ENCODE measurements at places on chromosomes 16 and 17.

GRCh38 chr16:14219983-14220382, 148.9 kb downstream of the MRTFB start:
- no peak for DNase-seq

- no peak for DNase-seq
Observed at GRCh38 chr17:7475764-7476422, 3.5 kb downstream of the ZBTB4 start.

DNA sequence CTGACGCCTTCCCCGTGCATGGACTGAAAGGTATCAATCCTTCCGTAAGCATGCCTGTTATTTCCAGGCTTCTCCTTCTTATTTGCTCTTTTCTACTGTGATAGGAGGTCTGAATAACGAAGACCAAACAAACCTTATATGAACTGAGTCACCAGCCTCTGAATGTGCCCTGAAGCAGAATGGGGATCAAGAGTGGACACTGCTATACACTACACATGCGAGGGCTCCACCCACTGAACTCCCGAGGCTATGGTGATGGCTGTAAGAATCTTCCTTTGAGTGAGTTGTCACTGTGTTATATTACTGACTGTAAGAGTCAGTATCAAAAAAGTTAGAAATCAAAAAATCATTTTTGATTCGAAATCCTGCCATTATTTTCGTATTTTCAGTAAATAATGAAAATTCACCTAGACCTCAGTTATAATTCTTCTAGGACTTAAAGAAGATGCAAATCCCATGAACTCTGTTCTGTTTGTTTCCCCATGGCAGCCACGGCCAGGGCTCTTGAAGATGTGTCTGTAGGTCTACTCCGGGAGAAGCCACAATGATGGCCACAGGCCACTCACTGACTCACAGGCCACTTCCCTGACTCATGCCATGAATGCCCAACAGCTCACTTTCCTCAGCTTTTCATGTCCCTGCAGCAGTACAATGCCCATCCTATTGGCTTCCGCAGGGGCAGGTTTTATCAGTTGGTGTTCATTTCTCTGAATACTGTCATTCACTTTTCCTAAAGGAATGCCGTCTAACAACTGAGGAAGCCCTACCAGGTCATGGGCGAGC, 54.7 kb downstream of the ZZEF1 start:
- no peak for DNase-seq

GRCh38 chr17:56902348-56902747, 11.5 kb downstream of the TRIM25 start:
- no peak for DNase-seq

DNA sequence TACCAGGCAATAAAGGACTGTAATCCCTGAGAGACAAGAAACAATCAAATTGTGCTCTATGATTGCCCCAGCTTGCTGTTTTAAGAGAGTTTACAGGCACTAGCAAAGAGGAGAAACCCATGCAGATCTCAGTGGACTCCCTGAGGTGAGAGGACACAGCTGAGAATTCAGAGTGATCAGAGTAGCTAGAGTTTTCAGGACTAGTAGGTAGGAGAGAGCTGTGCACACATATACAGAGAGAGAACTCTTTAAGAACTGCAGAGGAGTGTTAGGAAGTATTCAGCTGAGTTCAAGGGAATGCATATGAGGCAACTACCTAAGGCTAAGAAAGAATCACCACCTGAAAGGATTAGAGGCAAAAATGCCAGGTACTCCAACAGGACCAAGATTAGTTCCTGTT, 904.8 kb downstream of the CDH8 start:
- DNase-seq = no peak

GRCh38 chr17:8599351-8600011, 31.0 kb downstream of the MYH10 start:
- no peak for DNase-seq

DNA sequence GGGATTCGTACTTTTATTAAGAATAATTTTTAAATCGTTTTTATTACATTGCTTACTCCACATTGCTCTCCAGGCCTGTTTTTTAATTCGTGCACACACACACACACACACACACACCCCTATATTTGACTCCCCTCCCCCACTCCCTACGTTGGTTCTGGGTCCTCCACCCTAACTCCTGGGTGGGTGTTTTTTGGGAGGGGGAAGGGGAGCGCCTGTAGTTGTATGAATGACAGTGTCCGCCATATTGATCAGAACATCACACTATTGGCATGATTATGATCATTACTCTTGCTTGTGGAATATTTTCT, 1.3 kb downstream of the GNAO1 start:
- DNase-seq = no peak

DNA sequence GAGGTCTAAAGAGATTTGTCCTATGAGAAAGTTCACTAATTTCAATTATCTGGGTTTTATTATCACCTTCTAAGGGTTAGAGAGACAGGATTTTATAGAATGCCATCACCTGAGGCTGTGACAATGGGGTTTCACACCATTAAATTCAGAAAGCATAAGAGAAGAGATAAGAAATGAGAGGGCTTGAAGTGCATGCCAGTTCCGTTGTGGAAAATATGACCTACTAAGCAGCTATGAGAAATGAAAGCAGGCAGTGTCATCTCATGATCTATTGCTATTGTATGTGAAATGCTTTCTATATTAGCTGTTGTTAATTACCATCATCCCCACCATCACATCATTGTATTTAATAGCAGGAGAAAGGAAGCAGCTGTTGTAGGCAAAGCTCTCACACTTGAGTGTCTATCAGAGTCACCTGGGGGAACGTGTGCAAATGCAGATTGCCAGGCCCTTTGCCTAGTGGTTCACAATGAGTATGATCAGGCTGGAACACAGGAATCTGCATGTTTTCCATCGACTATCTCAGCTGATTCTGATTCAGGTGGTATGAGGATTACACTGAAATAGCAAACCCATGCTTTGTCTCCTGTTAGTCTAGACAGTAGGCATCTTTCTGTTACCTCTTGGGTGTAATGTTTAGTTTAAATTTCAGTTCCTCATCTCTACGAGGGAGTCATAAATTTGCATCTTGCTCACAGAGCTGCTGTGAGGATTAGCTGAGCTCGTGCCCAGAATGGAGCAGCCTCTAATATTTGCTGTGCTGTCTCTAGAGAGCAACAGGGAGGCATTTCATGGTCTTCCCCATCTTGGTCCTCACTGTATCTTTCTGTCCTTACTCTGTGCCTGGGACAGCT, 256.4 kb downstream of the CDH13 start:
- DNase-seq = no peak

DNA sequence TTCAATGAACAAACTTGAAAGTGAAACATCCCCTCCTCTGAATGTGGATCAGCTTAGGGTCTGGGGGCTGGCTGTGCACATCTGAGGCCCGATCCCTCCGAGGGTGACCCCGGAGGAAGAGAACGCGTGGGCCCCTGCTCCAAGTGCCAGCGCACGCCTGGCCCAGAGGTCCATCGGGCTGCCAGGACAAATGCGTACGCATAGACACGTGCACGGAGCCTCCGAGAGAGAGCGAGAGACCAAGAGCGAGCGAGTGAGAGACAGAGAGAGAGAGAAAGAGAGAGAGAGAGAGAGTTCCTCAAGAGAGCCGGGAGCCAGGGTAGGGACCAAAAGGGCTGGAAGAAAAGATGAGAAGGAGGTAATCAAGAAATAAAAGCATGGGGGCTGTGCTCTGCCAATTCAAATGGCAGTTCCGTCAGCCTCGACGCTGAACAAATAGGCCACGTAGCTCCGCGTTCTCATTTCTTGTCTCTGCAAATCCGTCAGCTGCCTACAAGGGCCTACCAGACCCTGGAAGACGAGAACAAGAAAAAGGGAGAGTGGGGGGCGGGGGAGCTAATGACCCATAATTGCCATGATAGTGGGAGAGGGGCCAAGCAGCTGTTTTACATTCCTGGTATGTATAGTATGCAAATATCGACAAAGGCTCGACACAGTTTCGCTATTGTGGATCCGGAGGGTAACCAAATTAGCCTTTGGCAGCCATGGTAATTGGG, 435.3 kb upstream of the ZFHX3 start:
- DNase-seq = no peak

GRCh38 chr16:58578642-58579041, 51.0 kb downstream of the CNOT1 start:
- DNase-seq = no peak

GRCh38 chr17:82884341-82884969, 44.6 kb upstream of the ZNF750 start:
- no peak for DNase-seq

- no peak for DNase-seq
Observed at GRCh38 chr17:16001226-16001897, 1.7 kb downstream of the TTC19 start.

- DNase-seq = no peak
Observed at GRCh38 chr16:31088459-31089183, at the start of gene PRSS53. TSS of gene PRSS53 (minus strand) at chr16:31088943. CDS start at chr16:31088809, 134 bp downstream.

DNA sequence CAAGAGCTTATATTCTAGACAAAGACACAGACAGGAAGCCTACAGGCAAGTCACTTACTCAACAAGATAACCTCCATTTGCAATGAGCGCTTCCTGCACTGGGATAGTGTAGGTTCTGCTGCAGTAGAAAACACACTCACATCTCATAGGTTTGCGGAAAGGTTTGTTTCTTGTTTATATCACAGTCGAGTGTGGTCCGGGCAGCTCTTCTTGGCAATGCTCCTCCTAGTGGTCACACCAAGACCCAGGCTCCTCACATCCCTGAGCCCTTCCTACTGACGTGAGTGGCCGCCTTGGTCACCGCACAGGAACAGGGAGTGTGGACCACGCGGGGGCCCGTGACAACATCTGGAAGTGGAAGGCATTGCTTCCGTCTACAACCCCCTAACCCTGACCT, 48.0 kb upstream of the RBFOX3 start:
- DNase-seq = peak; percentile 32

DNA sequence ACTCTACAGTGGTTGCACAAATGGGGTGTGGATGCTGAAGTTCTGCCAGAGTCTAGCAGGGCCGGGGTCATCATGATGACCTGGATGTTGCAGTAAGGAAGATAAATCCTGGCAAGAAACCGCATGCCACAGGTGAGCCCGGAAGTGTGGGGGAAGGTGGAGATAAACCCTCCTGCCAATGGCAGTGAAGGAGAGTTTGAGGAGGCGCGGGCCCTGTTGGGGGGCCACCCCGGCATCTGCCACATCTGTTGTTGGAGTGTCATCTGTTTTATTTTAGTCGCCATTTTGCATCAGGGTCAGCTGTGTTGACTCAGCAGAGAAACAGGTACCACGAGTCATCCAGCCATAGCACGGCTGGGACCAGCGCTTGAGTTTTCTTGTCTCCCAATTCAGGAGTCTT, 173.8 kb upstream of the CHMP6 start:
- no peak for DNase-seq

DNA sequence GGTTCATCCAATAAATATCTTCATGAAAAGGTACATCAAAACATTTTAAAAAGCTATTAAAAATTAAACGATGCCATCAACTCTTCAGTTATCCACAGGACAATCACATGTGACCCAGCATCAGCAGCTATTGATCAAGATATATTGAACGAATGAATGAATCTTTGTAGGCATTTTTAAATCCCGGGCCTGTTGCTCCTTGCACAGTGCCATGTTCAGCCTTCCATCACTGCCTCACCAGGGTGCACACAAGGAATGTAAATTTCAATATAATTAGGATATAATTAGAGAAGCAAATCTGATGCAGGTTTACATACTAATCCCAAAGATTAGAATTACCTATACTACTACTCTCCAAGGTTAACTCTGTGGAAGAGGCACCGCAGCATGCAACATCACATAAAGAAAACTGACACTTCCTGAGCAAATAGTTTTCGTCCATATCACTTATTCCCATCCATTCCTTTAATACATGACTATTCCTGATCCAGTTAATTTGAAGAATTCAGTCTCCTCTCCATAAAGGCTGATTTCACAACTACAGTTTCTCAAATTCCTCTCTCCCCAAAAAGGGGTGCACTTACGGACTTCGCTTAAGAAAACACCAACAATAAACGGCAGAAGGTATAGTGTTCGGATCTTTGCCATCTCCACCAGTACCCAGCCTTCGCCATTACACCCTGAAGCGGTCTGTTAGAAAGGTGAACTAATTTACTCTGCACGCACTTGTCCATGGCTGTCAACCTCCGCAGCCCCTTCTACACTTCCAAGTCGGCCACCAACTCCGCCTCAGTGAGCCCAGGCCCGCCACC, 938 bp downstream of the NCOR1 start:
- no peak for DNase-seq

DNA sequence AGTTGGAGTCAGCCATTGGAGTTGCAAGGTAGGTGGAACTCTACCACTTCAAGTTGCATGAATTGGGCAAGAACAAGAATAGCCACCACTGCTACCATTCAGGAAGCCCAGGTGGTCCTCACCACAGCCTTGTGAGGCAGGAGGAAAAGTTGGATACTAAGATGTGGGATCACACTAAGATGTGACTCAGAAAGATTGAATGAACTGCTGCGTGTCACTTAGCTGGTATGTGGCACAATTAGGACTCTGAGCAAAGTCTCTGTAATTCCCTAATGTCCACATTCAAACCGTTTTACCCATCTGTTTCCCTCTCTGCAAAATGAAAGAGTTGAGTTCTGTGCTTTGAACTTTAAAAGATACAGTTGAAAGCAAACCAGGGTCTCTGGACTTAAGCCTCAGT, 44.7 kb upstream of the HS3ST3A1 start:
- no peak for DNase-seq

GRCh38 chr16:84947022-84947421, 64.3 kb downstream of the ZDHHC7 start:
- DNase-seq = no peak

Measured in NCI-H187 treated with DMSO at 0.1 percent for 48 hours (cell line).